NCI-H1092 (cell line): ENCODE measurements at places on chromosomes 13 and 19.

DNA sequence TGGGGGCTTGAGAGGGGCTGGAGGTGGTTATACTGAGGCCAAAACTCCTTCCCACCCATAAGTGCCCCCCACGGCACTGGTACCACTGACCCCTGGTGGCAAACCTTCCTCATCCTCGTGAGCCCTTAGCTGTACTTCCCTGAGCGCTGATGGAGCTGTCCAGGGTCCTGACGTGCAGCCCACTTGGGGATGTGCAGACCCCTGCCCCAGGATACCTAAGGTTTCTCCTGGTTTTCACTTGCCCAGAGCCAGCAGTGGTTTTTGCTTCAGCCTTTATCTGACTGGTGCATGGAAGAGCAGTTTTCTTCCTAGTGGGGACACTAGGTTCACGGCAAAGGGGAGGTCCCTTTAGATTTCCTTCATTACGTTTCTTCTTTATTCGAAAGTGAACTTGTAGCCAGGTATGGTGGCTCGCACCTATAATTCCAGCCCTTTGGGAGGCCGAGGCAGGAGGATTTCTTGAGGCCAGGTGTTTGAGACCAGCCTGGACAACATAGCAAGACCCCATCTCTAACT is 28.7 kb upstream of the KCTD15 start:
- DNase-seq: no peak

- no peak for DNase-seq
These were observed 97.3 kb downstream of the TDRD3 start for GRCh38 chr13:60494296-60494695.

DNA sequence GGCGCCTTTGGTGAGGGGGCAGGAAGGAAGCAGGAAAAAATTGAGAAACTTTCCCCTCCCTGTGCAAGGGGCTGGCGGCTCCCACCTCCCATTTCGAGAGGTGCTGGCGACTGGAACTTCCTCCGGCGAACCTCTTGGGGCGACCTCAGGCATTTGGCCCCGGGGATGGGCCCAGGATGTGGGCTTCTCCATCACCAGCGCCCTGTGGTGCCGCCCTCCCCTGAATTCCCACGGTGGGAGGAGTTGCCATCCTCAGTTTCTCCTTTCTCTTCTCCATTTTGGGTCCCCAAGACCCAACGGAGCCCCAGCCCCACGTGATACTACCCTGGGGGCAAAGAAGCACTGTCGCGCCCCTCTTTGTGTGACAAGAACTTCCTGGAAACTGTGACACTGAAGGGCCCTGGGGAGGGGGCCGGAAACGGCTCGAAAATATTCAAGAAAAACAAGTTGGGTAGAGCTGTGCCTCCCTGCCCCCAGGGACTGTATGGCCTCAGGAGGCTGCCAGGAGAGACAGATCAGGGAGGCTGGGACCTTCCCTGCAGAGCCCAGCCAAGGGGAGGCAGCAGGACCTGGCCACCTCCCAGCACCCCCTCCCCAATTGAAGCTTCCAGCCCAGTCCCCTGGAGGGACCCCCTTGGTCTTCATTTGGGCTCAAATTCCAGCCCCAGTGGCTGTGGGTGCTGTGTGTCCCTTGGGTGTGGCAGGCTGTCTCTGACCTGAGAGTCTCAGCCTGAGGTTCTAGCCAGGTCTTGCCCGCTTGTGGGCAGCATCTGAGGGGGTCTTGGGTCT is 16.2 kb upstream of the AP1M2 start:
- no peak for DNase-seq

- no peak for DNase-seq
These were observed 1524.0 kb downstream of the SLITRK1 start for GRCh38 chr13:82358284-82358683.

- no peak for DNase-seq
These were observed 3.5 kb downstream of the NCCRP1 start for GRCh38 chr19:39200066-39200802.

DNA sequence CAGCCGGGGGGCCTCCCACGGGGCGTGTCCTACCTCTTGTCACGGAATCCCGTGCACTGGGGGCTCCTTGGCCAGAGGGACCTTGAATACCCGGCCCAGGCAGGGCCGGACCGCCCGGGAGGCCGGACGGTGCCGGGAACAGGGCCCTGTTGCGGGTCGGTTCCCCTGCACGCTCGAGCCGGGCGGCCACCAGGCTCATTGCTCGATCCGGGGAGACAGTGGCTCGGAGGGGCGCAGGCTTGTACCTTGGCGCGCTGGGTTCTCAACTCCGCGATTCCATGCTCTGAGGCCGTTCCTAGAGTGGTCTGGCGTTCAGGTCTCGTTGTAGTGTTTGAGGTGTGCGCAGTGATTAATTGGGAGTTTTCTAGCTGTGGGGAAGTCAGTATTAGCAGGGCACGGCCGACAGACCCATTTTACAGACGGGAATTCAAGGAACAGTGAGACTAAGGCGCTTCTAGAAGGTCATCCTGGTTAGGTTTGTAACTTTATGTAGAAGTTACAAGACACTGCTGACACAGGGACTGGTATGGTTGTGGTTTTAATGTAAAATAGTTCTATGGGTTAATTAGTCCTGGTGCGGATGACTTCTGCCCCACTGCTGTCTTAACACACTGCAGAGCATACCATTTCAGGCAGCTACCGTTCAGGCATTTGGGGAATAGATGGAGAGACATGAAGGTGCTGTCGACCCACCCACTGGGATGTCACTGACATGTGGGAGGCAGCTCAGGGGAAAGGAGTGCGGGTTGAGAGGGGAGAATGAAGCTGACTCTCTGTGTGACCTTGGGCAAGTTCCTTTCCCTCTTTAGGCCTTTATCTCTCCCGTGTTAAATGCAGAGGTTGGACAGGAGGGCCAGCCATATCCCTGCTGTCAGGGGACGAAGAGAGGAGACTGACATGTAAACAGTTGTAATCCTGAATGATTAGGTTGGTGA is 592 bp downstream of the CLPTM1 start:
- no peak for DNase-seq

- no peak for DNase-seq
These were observed 220.0 kb upstream of the SGCG start for GRCh38 chr13:22960827-22961226.

DNA sequence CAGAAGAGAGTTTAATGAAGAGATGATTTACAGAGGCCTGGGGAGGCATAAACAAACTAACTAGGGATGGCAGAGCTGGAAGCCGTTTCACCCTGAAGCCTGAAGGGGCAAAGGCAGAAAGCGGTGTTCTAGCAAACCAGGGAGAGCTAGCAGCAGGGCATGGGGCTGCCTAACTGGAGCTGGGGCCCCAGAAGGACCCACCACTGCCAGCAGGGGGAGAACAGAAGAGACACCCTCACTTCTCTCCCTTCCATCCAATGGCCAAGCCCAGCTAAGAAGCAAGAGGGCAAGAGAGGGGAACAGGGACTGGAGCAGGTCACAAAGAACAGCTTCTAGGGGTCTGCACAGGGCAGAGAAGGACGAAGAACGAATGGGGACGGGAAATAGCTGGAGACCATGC is 195.5 kb downstream of the KATNAL1 start:
- no peak for DNase-seq

- DNase-seq: no peak
These were observed 159.2 kb downstream of the SLC7A1 start for GRCh38 chr13:29436291-29436690.

GRCh38 chr13:112434937-112435523 is 58.9 kb downstream of the SPACA7 start:
- DNase-seq: no peak

GRCh38 chr13:37479916-37480315 is 118.7 kb downstream of the POSTN start:
- no peak for DNase-seq

DNA sequence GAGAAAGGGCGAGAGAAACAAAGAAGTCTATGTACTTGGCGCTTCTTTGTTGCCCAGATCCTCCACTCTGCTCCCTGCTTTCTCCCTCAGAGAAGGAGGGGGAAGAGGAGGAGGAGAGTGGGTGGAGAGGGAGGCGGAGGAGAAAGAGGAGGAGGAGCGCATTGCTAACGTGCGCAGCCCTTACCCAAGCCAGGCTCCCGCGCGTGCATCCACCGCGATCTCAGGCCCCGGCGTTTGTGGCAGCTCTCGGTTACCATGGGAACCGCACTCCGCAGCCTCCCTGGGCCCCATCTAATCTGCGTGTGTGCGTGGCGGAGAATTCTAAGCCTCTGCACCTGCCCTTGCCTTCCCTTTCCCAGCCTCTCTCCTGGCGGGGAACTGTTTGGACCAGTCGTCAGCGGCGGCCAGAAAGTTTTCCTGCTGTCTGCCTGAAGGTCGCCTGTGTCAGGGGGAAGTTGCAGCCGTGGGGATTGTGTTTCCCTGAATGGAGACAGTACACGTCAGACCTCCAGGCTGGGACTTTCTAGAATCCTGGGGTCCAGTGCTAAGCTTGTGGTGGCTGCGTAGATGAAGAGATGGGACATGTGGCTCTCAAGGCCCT is at the start of gene ERICH6B:
Gene ERICH6B (minus strand): TSS at position 239 of the 601 bp plus-strand sequence. CDS start 18,734 bp downstream, outside the sequence.
- DNase-seq: peak; percentile 54
